IMR-90 (cell line): ENCODE measurements at places on chromosomes 7 and 10. TPM values are rescaled to one million over a fixed set of nuclear protein-coding genes. Genes with fewer than 3 reads are reported as not detected.
A peak's percentile ranks its signal among the peaks of the same experiment; 100 is the strongest.

Gene LHFPL3
- polyA plus RNA-seq, result not detected in 2 replicates

DNA sequence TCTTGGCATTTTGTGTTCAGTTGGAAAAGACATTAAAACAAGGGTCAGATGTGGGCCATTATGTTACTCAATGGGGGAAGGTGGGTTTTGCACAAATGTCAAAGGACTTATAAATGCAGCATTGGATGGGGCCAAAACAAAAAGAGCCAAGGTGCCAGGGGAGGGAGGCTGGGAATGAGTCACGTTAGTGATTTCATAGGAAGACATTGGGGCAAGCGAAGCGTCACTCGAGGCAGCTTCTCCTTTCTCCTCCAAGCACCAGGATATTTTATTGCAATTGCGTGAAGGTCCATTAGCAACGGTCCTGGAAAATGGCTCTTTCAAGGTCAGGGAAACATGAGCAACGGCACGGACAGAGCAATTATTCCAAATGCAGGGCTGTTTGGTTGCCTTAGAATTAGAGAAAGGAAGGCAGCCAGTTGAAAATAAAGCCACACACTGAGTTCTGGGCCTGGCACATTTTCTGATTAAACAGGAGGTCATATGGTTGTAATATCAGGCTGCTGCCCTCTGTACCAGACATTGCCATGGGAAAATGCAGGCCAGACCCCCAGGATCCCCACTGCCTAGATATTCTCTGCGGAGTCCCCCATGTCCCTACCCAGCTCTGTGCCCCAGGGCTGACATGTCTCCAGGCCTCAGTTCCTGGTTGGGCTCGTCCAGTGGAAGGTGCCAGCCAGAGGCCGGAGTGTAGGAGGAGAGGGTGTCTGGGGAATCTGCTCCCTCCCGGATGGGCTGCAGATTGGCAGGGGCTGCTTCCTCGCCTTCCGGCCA lies 63.3 kb upstream of the NANOS1 start:
- no peak for DNase-seq

GRCh38 chr10:77973276-77973675 lies 46.7 kb upstream of the DLG5 start:
- no peak for DNase-seq

DNA sequence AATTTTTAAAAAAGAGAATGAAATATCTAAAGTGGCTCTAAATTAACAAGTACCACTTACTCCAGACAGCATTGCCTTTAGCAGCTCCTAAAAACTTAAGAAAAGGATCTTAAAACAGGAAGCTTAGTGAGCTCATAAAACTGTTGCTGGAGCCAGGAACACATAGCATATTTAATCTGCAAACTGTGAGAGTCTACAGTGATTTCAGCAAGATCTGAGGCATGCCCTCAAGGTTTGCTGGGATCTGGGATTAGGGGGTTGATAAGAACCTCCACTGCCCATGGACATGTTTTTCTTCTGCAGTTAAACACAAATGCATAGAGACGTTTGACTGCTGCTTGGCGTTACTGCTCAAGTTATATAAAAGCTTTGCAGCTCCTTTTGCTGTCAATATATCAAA lies 3.8 kb downstream of the GLI3 start:
- peak; percentile 38 for DNase-seq

DNA sequence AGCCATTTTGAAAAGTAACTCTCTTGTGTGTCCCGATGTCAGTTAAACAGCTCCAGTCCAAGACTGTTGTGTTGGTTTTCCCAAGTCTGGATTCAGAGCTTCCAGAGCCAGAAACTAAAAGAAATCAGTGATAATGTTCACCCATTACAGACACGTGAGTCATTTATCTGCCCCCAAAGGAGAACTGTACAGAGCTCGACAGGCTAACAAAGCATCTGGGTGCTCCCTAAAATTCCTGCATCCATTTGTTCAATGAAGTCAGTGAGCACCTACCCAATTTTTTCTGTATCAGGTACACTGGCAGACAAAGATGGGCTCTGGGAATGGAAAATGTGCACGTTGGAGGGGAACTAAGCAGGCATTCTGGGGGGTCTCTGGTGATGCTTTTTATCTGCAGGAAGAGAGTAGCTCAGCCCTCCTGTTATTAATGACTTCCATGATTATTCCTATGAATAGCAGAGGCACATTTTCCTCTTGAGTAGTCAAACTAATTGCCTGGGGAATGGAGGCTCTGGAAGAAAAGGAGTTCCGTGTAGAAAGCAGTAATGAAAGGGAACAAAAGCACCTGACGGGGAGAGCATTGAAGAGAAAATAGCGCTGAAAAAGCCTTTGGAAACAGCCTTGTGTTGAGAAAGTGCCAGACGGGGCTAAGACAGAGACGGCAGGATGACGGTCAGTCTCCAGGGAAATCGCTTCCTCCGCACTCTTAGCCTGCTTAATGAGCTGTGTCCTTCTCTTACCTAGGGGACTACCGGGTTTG lies 75.3 kb downstream of the GAD2 start:
- DNase-seq, result no peak
